ENCODE measurements at places on chromosomes 1 and 21.

- H3K27me3 ChIP-seq, result no peaks in the 10 kb centered on the region
- no peak overlapping the region for H3K4me3 ChIP-seq
- DNase-seq, result no peak
- H3K36me3 ChIP-seq, result peaks cover 2% of the 10 kb centered on the region
- H3K4me1 ChIP-seq, result peaks cover 18% of the 10 kb centered on the region
These were observed 77.2 kb upstream of the TARDBP start for GRCh38 chr1:10935246-10935645.

- H3K27ac ChIP-seq, result peak overlapping the region; percentile 97
- peaks cover 23% of the 10 kb centered on the region for H3K36me3 ChIP-seq
- peak overlapping the region; percentile 85 for H3K4me3 ChIP-seq
- H3K4me1 ChIP-seq, result peaks cover 45% of the 10 kb centered on the region
- peak; percentile 71 for DNase-seq
These were observed 11.5 kb downstream of the ADAMTSL4 start for GRCh38 chr1:150560576-150561253.

GRCh38 chr1:11071463-11072215, 11.8 kb upstream of the SRM start:
- no peak overlapping the region for H3K4me3 ChIP-seq
- no peak for DNase-seq
- H3K27me3 ChIP-seq, result no peaks in the 10 kb centered on the region
- peaks cover 61% of the 10 kb centered on the region for H3K36me3 ChIP-seq

DNA sequence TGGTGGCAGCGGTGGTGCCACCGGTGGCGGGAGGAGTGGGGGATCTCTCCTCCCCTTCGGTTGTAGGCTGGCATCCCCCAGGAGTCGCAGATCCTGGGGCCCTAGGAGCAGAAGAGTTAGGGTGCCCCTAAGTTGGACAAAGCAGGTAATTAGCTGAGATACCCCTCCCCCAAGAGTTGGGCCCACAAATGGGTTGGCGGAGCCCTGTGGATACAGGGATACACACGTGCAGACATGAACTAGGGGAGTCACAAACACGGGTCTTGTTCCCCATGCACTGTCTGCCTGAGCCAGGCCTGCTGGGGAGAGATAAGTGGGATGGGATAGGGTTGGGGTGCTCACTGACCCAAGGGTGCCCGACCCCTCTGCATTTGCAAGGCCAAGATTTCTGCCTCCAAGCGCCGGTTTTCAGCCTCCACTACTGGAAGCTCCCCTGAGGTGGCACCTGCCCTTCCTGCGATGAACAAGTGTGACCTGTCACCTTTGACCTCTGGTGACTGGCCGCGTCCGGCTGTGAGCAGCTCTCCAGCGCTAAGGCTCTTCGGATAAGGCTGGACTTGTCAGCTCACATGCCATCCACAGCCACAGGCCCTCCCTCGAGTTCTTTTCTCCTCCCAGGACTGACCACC, 1.8 kb downstream of the CCDC17 start:
- no peak overlapping the region for H3K27ac ChIP-seq
- no peak for DNase-seq
- peaks cover 38% of the 10 kb centered on the region for H3K36me3 ChIP-seq
- H3K4me1 ChIP-seq, result no peaks in the 10 kb centered on the region
- no peaks in the 10 kb centered on the region for H3K27me3 ChIP-seq
- no peak overlapping the region for H3K4me3 ChIP-seq

DNA sequence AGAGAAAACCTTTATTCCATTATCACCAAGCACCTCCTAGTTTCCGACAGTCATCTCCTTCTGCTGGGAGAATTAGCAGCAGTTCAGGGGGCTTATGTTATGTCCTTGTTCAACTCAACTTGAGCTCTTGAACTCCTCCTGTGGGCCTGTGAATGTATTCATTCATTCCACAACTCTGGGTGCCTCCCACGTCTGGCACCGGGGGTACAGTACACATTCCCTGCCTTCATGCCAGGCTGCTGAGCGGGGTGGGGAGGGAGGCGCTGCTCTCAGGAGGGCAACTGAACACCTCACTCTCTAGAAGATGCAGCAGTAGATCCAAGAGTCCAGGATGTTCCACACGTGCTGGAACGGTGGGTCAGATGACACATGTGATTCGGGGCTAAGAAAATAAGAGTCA, 4.3 kb upstream of the MX2 start:
- no peaks in the 10 kb centered on the region for H3K27me3 ChIP-seq
- H3K36me3 ChIP-seq, result peaks cover 19% of the 10 kb centered on the region
- no peak overlapping the region for H3K27ac ChIP-seq
- DNase-seq, result no peak
- peaks cover 11% of the 10 kb centered on the region for H3K4me1 ChIP-seq

- DNase-seq, result no peak
- no peaks in the 10 kb centered on the region for H3K4me1 ChIP-seq
- no peak overlapping the region for H3K27ac ChIP-seq
- H3K4me3 ChIP-seq, result no peak overlapping the region
These were observed 12.5 kb downstream of the SYF2 start for GRCh38 chr1:25219661-25220251.

DNA sequence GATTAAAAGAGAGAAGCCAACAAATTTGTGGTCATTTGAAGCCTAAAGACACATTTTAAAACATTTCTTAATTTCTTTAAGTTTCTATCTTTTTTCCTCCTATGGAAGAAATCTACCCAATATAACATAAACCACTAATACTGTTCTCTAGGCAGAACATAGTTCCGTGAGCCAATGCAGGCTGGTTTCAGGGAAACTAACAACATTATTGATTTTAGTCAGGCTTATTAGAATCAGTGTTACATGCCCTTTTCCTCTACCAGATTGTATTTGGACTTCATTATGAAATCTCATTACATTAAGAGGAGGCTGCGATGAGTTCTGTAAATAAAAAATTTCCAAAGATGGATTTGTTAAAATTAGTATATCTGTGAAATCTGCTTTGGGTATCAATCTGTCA, 249.9 kb downstream of the PTBP2 start:
- H3K27ac ChIP-seq, result no peak overlapping the region
- H3K27me3 ChIP-seq, result peaks cover 62% of the 10 kb centered on the region
- H3K36me3 ChIP-seq, result no peaks in the 10 kb centered on the region
- DNase-seq, result no peak
- no peak overlapping the region for H3K4me3 ChIP-seq

DNA sequence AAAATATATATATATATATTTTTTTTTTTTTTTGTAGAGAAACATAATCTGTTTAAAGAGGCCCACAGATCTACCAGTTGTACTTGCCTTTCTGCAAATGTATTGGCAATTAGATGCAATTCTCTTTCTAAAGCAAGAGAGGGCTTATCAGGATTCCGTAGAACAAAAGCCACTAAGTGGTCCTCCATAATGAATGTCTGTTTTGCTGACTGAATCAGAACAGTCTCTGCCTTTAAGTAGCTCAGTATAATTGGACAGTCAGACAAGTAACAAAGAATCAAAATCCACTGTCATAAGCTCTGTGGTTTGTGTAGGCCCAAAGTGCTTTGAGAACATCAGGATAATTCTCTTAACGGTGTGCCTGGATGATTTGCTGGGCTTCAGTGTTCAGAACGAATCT, 17.3 kb downstream of the SARS1 start:
- peaks cover 69% of the 10 kb centered on the region for H3K36me3 ChIP-seq
- H3K27me3 ChIP-seq, result no peaks in the 10 kb centered on the region
- H3K4me3 ChIP-seq, result no peak overlapping the region
- H3K27ac ChIP-seq, result no peak overlapping the region
- peaks cover under 1% of the 10 kb centered on the region for H3K4me1 ChIP-seq

DNA sequence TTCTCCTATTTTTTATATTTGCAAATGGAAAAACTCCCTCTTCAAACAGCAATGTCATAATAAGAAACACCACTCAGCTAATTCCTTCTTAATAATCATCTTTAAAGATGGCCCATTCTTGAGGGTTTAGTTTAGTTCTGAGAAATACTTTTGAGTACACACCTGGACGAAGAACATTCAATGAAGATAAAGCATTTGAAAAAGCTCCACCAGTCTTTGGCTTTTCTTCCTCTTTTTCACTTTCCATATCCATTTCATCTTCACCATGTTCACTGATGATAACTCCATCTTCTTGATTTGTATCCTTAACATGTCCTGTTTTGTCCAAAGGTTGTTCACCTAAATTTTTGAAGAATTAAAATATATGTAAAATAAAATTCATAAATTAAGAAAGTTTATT, 7.4 kb downstream of the PAXBP1 start:
- H3K36me3 ChIP-seq, result peaks cover 56% of the 10 kb centered on the region
- peaks cover 50% of the 10 kb centered on the region for H3K4me1 ChIP-seq
- H3K27ac ChIP-seq, result no peak overlapping the region
- H3K27me3 ChIP-seq, result no peaks in the 10 kb centered on the region
- H3K4me3 ChIP-seq, result no peak overlapping the region

DNA sequence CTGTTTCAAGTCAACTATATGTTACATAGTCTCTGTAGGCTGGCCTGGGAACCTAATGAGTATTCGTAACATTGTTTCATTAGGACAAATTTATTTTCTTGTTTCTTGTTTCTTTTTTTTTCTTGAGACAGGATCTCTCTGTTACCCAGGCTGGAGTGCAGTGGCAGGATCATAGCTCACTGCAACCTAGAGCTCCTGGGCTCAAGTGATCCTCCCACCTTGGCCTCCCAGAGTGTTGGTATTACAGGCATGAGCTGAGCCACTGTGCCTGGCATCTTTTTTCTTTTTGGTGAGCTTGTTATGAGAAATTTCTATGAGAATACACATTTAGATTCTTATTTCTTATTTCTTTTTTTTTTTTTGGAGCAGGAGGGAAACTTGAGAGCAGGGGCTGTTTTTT, 6.8 kb downstream of the CENPS start:
- peaks cover 1% of the 10 kb centered on the region for H3K36me3 ChIP-seq
- DNase-seq, result no peak
- no peak overlapping the region for H3K4me3 ChIP-seq

DNA sequence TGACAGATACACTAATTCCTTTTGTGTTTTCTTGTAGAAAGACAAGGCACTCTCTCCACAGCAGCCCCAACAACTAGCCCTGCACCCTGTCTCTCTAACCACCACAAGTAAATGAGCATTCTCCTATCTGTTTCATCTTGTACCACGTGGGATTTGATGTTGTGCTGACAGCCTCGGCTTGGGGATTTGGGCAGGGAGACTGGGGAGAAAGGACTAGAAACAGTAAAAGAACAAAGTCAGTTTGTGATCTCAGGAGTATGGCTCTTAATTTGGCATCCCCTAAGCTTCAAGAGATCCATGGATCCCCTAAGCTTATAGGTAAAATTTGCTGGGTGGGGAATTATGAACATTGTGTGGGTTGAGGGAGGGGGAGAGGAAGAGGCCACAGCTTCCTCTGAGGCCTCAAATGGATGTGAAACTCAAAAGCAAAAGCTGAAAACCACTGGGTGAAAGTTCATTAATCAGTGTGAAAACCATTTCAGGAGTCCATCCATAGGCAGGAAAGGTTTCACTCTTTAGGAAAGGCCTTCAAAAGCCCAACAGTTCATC, 3.1 kb downstream of the C1orf162 start:
- peaks cover 37% of the 10 kb centered on the region for H3K4me1 ChIP-seq
- no peak overlapping the region for H3K27ac ChIP-seq
- DNase-seq, result no peak

- no peaks in the 10 kb centered on the region for H3K27me3 ChIP-seq
- H3K4me1 ChIP-seq, result no peaks in the 10 kb centered on the region
- no peak overlapping the region for H3K27ac ChIP-seq
- no peak for DNase-seq
These were observed 15.9 kb upstream of the ADAMTS5 start for GRCh38 chr21:26982767-26983166.

- no peak overlapping the region for H3K27ac ChIP-seq
- no peak overlapping the region for H3K4me3 ChIP-seq
- H3K4me1 ChIP-seq, result peaks cover 34% of the 10 kb centered on the region
- H3K36me3 ChIP-seq, result peaks cover 8% of the 10 kb centered on the region
These were observed 2.1 kb upstream of the UBE2T start for GRCh38 chr1:202343652-202344349.

DNA sequence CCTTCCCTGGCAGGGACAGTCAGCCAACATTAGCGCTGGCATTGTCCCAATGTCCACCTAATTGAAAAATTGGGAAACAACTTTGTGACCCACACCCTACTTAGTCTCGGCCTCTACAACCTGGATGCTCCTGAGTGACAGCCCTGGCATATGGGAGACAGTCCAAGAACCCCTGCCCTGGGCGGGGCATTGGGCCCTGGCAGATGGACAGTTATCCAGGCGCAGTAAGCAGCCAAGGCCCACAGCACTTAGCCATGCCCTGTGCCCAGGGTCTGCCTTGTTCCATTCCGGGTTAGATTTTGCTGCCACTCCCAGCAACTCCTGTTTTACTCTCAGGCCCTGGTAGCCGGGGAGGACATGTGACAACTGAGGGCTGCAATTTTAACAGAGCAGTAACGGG, 50.3 kb downstream of the NFASC start:
- peaks cover 42% of the 10 kb centered on the region for H3K27me3 ChIP-seq
- no peak overlapping the region for H3K4me3 ChIP-seq
- H3K27ac ChIP-seq, result no peak overlapping the region
- no peaks in the 10 kb centered on the region for H3K36me3 ChIP-seq
- peaks cover 6% of the 10 kb centered on the region for H3K4me1 ChIP-seq

GRCh38 chr1:28526886-28527285, 21.0 kb downstream of the RCC1 start:
- no peak overlapping the region for H3K27ac ChIP-seq
- H3K4me3 ChIP-seq, result no peak overlapping the region
- peaks cover 11% of the 10 kb centered on the region for H3K4me1 ChIP-seq
- H3K27me3 ChIP-seq, result no peaks in the 10 kb centered on the region
- peaks cover 6% of the 10 kb centered on the region for H3K36me3 ChIP-seq

DNA sequence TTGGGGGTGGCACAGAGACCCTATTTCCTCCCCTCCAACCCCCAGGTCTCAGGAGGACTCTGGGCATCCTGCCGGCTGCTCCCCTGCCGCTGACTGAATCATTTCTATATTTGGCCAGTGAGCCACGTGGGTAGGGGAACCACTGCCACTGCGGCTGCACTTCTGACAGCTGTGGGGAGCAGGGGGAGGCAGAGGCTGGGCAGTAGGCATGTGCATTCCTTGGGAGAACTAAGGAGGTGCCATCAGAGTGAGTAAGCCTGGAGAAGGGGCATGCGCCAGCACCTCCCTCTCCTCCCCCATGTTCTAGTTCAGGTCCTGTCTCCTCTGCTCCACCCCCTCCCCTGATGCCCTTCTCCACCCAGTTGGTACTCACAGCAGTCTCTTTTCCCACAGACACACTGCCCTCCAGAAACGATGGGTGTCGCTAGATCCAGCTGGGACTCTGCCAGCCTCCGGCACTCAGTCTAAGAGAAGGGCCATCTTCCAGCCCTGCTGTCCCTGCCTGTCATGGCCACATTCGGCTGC, 12.0 kb downstream of the PPFIA4 start:
- peaks cover 8% of the 10 kb centered on the region for H3K4me1 ChIP-seq
- no peak overlapping the region for H3K4me3 ChIP-seq
- H3K27ac ChIP-seq, result no peak overlapping the region
- DNase-seq, result no peak

GRCh38 chr1:212951947-212952640, 1.8 kb downstream of the VASH2 start:
- no peak for DNase-seq
- H3K27ac ChIP-seq, result no peak overlapping the region
- H3K27me3 ChIP-seq, result peaks cover 85% of the 10 kb centered on the region
- H3K36me3 ChIP-seq, result peaks cover 2% of the 10 kb centered on the region
